SK-N-SH (cell line): ENCODE measurements at places on chromosomes 2 and 18. TPM values are rescaled to one million over a fixed set of nuclear protein-coding genes. Genes with fewer than 3 reads are reported as not detected.

DNA sequence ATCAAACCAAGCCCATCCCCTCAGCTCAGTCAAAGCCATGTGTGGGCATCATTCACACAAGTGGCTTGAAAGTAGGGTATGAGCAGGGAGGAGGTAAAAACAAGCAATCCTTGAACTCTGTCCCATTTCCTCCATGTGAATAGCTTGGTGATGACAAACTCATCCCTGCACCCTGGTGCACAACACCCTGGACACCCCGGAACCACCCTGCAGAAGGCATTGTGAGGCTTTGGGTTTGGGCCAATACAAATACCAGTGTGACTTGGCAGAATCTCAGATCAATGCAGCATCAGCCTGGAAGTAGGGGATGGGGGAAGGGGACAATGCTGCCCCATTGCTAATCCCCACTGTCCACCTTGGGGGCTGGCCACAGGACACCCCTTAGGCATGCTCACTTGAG lies 28.6 kb downstream of the TGFA start:
- DNase-seq: no peak

GRCh38 chr18:21183670-21184069 lies 58.4 kb upstream of the GREB1L start:
- no peak for DNase-seq

DNA sequence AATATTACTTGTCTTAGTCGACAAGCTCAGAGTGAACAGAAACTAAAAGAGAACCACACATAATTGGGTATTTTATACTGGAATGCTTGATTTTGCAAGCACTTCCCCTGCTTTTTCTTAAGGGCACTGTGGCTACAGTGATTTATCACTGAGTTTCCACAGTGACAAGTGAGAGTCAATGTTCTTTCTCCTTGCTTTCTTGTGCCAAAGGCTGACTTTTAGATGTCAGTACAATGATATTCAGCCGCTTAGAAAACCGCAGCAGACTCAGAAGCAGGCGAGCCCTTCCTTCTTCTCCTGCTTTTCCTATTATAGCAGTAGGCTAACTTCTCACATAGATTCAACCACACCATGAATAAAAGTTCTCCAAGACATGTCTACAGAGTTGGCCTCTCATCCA lies 1603.6 kb upstream of the NXPH2 start:
- no peak for DNase-seq

DNA sequence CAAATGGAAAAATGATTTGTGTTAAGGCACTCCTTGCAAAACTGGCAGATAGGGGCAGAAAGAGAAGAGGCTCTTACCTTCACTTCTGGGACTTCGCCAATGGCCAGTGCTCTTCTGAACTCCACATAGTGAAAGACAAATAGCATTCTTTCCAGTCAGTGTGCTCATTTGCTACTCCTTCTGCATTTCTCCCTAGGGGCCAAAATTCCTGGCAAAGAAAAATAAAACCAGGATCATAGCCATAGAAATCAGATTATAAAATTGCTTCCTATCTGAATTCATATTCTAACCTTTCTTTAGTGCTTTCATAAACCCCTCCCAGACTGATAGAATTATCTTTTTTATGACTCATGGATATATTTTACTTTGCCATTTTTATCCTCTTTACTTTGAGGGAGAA lies 56.9 kb upstream of the PELI1 start:
- no peak for DNase-seq

GRCh38 chr2:206255003-206255402 lies 19.5 kb upstream of the ZDBF2 start:
- no peak for DNase-seq

- DNase-seq: no peak
Observed at GRCh38 chr2:223027442-223027841, 24.5 kb upstream of the KCNE4 start.

The MAPRE3 gene
- 20.2 and 24.4 TPM in 2 replicates for polyA plus RNA-seq
